ENCODE measurements at places on chromosomes 7 and 10. TPM values are rescaled to one million over a fixed set of nuclear protein-coding genes. Genes with fewer than 3 reads are reported as not detected.

Gene TRIM50
- not detected for total RNA-seq

Gene TMEM184A
- total RNA-seq = 0.08 TPM

Gene PRKAR2B
- 37.7 TPM for total RNA-seq

Gene POLR2J2
- total RNA-seq = 6.5 TPM

Gene HOXA3
- total RNA-seq = 0.40 TPM

Gene TAC1
- total RNA-seq = not detected

Gene GPR15LG
- not detected for total RNA-seq

Gene CCDC201
- not detected for total RNA-seq

Gene PRKCQ
- total RNA-seq = 0.24 TPM

Gene LMOD2
- 1,161 TPM for total RNA-seq

Gene CNTNAP2
- 0.22 TPM for total RNA-seq

GRCh38 chr7:82805527-82805960 is 357.1 kb downstream of the PCLO start:
- DNase-seq = no peak

DNA sequence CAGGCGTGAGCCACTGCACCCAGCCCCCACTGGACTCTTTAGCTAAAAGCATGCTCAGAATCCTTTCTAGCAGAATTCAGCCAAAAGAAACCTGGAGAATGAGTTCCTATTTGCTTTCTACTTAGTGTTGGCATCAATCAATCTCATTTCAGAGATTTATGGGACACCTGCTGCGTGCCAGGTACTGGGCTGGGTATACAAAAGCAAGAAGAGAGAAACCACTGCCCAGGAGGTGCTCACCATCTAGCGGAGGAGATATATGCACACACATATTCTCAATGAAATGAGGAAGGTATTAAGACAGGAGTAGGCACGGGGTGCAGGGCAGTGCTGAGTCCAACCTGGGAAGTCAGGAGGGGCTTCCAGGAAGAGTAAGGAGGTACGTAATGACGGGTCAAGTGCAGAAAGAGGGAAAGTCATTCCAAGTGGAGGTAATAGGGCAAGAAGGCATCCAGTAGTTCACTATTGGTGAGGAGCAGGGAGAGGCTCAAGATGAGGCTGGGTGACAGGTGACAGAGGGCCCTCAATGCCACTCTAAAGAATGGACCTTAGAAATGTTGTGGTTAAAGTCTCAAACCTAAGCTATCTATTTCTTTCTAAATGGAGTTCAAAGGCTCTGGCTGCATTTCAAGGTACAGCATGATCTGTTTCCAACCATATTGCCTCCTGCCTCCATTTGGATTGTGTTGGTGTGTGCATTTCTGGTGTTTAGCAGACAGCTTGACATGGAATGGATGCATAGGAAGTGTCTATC is 22.1 kb downstream of the ABLIM1 start:
- no peak for DNase-seq

- no peak for DNase-seq
Measured at GRCh38 chr7:119472408-119473038, 800.5 kb upstream of the KCND2 start.

- DNase-seq = no peak
Measured at GRCh38 chr7:139340808-139341057, 404 bp upstream of the FMC1 start.

DNA sequence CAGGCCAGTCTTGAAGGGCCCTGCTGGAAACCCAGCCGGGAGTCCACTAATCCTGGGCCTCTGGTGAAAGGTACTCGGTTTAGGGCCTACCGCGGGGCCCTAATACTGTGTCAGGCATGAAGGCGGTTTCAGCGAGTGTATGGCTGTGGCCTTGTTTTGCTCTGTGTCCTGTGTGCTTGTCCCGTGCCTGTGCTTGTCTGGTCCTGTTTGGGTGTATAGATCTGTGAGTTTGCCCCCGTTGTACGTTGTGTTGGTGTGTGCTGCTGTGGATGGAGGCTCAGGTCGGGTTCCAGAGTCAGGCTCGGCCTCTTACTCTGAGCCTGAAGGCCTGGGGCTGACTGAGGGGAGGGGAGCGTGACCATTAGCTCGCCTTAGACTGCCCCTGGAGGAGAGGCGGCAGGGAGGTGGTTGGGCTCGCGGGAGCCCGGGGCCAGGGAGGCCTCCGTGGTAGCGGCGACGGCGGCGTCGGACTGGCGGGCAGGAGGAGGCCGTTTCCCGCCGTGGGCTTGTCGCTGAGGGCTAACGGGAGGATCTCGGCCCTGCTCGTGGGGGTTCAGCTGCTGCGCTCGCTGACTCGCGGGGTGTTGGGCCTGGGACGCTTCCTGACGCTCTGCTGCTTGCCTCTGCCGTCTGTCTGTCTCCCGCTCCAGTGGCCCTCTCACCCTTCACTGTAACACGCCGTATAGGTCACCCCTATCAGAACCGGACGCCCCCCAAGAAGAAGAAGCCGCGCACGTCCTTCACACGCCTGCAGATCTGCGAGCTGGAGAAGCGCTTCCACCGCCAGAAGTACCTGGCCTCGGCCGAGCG is 2.6 kb downstream of the TLX1 start:
- DNase-seq = no peak

DNA sequence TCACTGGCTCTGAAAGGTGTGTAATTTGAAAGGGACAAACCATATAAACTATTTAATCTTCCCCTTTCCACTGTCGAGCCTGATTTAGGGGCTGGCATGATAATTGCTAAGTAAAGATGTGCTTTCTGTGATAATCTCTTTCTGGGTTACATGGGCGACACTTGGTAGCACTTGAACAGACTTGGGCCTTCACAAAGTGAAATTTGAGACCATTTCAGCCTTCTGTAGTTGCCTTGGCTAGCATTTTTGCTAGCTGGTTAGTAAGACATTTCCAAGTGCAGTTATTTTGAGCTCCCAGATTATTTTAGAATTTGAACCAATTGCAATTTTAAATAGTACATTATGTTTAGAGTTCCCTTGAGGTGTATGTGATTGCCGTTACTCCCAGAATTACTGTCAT is 432.7 kb upstream of the GALNT17 start:
- DNase-seq = no peak

DNA sequence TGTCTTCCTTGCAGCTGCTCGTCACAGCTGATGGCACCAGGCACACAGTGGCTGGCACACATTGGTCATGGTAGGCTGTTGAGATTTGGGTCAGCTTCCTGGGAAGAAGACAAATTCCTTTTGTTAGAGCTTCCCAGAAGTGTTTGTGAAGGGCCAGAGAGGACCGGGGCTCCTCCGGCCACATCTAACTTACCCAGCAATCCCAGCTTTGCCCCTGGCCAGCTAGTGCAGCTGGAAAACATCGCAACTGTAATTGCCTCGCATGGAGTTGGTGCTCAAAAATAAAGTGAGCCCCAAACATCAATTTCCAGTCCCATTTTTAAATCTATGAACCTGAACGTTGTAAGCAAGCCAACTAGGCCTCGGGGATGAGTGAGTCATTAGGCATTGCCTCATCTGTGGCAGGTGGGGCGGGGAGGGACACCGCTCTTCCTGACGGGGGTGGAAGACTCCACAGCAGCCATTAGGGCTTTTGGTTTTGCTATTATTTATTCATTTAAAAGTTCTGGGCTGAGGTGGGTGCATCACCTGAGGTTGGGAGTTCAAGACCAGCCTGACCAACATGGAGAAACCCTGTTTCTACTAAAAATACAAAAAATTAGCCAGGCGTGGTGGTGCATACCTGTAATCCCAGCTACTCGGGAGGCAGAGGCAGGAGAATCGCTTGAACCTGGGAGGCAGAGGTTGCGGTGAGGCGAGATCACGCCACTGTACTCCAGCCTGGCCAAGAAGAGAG is 12.4 kb downstream of the CPA5 start:
- DNase-seq = peak; percentile 70

DNA sequence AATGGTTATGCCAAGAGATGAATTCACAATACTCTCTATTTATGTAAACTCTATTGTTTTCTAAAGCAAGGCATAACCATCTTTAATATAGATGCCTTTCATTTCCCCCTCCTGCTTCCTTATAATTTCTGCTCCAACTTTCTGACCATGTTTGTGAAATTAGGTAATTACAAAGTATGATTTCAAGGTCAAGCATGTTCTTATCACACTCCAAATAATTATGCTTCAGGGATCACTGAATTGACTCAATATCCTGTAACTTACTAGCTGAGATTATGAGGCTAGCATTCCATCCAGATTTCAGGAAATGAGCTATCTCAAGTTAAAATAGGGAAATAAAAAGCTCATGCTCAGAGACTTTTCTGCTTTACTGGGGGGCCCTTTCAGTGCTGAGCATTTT is 655.9 kb upstream of the IGFBP3 start:
- no peak for DNase-seq

GRCh38 chr10:31939797-31940708 is 11.4 kb upstream of the ARHGAP12 start:
- DNase-seq = no peak

- DNase-seq = no peak
Measured at GRCh38 chr10:2831509-2831908, 235.8 kb upstream of the PFKP start.

DNA sequence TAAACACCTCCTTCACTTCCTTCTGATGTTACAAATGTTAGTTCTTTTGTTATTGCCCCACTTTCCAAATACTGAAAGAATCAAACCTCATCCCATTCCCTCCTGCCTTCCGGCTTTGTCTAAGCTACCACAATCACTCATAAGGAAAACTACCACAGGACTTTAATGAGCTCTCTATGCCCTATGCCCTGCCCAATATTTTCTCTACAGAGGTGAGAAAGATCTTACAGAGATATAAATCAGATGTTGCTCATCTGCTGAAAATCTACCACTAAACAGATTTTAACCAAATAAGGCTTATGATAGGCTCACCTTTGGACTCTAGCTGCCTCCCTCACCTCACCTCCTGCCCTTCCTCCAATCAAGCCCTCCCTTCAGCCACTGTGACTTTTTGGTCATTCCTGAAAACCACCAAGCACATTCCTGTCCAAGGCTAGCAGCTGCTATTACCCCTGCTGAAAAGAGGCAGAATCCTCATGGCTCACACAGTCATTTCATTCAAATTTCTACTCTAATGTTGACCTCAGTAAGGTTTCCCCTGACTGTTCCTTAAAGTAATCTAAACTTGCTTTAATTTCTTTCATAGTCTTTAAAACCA is 7.7 kb downstream of the ZNF33B start:
- no peak for DNase-seq

- DNase-seq = no peak
Measured at GRCh38 chr7:4472728-4473127, 209.4 kb upstream of the FOXK1 start.

- no peak for DNase-seq
Measured at GRCh38 chr7:140004672-140005071, 58.1 kb downstream of the PARP12 start.

DNA sequence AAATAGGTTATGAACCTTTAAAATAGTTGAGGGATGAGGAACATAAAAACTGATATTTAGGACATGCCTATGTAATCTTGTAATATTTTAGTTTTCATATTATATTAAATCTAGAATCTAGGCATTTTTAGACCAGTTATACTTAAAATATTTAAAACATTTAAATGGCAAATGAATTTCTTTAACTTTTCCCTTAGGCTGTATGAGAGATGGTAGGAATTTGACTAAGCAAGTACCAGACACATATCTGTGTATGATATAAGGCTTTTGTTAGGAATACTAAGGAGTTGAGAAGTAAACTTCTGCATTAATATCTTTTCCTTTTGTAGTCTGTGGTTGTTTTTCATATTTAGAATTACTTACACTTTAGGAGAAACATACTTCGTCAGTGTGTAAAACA is 25.1 kb downstream of the SEPTIN7 start:
- DNase-seq = no peak

GRCh38 chr10:126924915-126925300 is 19.7 kb downstream of the DOCK1 start:
- DNase-seq = no peak
